ENCODE measurements at places on chromosomes 12 and 14. TPM values are rescaled to one million over a fixed set of nuclear protein-coding genes. Genes with fewer than 3 reads are reported as not detected.

Gene RHEBL1
- 2.0 TPM for polyA plus RNA-seq

Gene MUCL1
- not detected for polyA plus RNA-seq

Gene MANSC4
- 0.51 TPM for polyA plus RNA-seq

Gene FLVCR2
- 6.7 TPM for polyA plus RNA-seq

Gene PDE3A
- 22.1 TPM for polyA plus RNA-seq

Gene OTX2
- polyA plus RNA-seq: not detected

Gene TOGARAM1
- 30.9 TPM for polyA plus RNA-seq

DNA sequence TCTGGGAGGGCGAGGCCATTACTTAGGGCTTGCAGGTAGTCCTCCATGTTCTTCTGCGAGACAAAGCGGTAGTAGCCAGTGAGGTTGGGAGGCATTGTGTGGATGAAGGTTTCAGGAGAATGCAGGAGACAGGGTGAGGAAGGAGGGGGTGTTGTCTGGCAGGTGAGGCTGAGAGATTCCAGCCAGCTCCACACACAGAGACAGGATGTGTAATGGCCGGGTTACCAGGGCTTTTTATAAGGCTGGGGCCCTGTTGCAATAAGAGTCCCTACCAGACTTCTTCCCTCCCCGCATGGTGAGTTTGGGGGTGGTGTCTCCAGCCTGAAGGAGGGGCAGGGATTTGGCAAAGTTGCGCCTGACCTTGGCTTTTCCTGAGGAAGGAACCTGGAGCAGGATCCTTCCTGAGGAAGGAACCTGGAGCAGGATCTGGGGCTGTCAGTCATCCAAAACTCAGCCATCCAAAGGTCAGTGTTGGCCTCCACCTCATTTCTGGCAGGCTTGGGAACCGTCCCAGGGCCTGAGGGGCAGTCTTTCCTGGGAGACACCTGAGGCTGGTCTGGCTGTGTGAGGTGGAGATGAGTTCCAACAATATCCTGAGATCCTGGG lies at the start of gene RBP5:
Gene RBP5, minus strand, starts transcription at position 209 of the 606 bp plus-strand sequence. Its CDS starts 114 bp downstream, at position 95.
- DNase-seq: no peak

GRCh38 chr12:56013482-56013881 lies 7.4 kb upstream of the IKZF4 start:
- no peak for DNase-seq

- DNase-seq: peak; percentile 43
These were observed 434.0 kb upstream of the SYT1 start for GRCh38 chr12:78430551-78430950.

GRCh38 chr12:53793221-53793620 lies 41.4 kb upstream of the CISTR start:
- DNase-seq: no peak

- DNase-seq: peak; percentile 58
These were observed 8.3 kb downstream of the REC8 start for GRCh38 chr14:24179961-24180796.

GRCh38 chr12:110885152-110885840 lies 35.1 kb downstream of the MYL2 start:
- DNase-seq: no peak
